Body of pancreas (tissue), 4 donors: ENCODE measurements at places on chromosomes 3 and 15. TPM values are rescaled to one million over a fixed set of nuclear protein-coding genes. Genes with fewer than 3 reads are reported as not detected.

- H3K4me3 ChIP-seq: no peak overlapping the region
- no peak for DNase-seq
- H3K27ac ChIP-seq: no peak overlapping the region
- no peaks in the 10 kb centered on the region for H3K36me3 ChIP-seq
These were observed 34.7 kb downstream of the SCG5 start for GRCh38 chr15:32676169-32676568.

Gene CLDN16
- total RNA-seq: not detected

DNA sequence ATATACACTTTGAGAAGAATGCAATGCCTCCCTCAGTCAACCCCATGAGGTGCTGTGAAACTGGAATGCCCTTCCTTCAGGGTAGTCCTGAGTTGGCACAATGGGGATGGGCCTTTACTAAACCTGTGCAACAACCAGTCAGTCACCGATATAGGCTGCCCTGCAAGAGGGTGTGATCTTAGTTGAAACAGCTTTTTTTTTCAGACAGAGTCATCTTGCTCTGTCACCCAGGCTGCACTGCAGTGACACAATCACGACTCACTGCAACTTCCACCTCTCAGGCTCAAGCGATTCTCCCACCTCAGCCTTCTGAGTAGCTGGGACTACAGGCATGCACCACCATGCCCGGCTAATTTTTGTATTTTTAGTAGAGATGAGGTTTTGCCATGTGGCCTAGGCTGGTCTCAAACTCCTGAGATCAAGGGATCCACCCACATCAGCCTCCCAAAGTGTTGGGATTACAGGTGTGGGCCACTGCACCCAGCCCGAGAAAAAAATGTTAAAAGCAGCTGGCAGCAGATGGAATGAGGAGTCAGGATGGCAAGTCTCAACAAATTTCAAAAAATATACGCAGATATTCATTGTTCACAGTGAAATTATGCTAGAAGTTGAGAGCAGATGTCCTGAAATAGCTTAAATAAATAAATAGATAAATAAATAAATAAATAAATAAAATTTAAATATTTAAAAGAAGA lies 31.8 kb downstream of the MYO5A start:
- H3K4me3 ChIP-seq: no peak overlapping the region
- H3K27me3 ChIP-seq: no peaks in the 10 kb centered on the region
- DNase-seq: no peak
- H3K36me3 ChIP-seq: no peaks in the 10 kb centered on the region
- no peak overlapping the region for H3K27ac ChIP-seq
- no peaks in the 10 kb centered on the region for H3K4me1 ChIP-seq

DNA sequence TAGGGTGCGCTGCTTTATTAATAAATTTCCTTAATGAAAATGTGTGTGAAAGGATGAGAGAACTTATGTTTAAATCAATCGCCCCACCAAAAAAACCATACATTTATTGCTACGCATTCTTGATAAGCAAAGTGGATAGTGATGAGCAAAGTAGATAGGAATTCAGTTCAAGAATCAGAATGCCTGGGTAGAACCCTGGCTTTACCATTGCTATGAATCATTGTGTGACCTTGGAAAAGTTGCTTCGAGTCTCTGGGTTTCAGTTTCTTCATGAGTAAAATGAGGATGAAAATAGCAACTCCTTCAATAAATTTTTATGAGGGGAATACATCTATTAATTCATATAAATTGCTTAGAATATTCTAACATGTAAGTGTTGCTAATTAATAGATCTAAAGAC lies 2.6 kb upstream of the ALCAM start:
- no peaks in the 10 kb centered on the region for H3K36me3 ChIP-seq
- H3K4me3 ChIP-seq: no peak overlapping the region
- H3K27ac ChIP-seq: no peak overlapping the region

GRCh38 chr3:70816346-70816745 lies 503.9 kb upstream of the MDFIC2 start:
- no peak overlapping the region for H3K4me3 ChIP-seq
- no peak overlapping the region for H3K27ac ChIP-seq
- H3K27me3 ChIP-seq: no peaks in the 10 kb centered on the region
- DNase-seq: no peak

Gene GOLGA6L10
- 2.9 TPM for total RNA-seq

Gene TMEM207
- not detected for total RNA-seq

- H3K27me3 ChIP-seq: no peaks in the 10 kb centered on the region
- H3K36me3 ChIP-seq: no peaks in the 10 kb centered on the region
- no peak overlapping the region for H3K4me3 ChIP-seq
- DNase-seq: no peak
- H3K4me1 ChIP-seq: peaks cover 36% of the 10 kb centered on the region
- H3K27ac ChIP-seq: peak overlapping the region; percentile 45
These were observed 326.7 kb upstream of the TBL1XR1 start for GRCh38 chr3:177523872-177524438.

GRCh38 chr3:140019946-140020345 lies 85.0 kb downstream of the CLSTN2 start:
- no peaks in the 10 kb centered on the region for H3K27me3 ChIP-seq
- no peak overlapping the region for H3K27ac ChIP-seq
- H3K4me1 ChIP-seq: no peaks in the 10 kb centered on the region

Gene TLR9
- total RNA-seq: 0.26 TPM
